ENCODE measurements at places on chromosomes 1 and 21. TPM values are rescaled to one million over a fixed set of nuclear protein-coding genes. Genes with fewer than 3 reads are reported as not detected.

DNA sequence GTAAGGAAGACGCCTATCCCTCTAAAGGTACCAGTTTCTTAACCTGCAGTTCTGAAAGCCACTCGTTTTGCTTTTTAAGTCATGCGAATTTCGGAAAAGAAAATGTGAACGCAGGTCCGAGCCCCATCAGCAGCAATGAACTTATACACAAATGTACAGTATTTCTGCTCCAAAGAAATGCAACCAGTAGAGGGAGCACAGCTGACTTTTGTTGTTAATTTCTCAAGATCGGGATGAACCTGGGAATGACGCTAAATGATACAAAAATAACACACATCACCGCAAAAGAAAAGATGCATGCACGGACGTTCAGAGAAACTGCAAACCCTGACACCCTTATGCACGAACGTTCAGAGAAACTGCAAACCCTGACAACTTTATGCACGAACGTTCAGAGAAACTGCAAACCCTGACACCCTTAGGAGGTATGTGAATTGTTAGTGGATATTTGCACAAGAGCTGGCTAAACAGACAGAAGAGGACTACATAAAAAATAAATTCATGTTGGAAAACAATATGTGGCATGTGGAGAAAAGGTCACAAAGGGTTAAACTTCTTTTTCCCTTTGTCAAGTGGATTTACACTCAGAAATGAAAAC, 3.5 kb upstream of the TIAM1 start:
- DNase-seq, result no peak

DNA sequence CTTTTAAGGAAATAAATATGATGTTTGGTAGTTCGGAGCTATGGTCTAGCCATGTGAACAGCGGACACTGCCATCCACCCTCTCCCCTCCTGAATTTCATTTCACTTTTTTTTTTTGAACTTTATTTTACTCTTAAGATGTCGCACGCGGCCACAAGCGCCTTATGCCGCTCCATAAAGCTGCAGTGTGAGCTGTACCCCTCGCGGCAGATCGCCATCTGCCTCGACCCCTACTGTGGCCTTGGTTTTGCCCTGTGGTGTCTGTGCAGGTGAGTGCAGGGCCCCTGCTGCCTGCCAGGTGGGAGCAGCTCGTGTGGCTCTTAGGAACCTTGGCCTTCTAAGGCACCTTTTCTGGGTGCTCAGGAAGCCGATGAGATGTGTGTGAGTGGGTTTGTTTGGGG, 48.1 kb downstream of the S100B start:
- no peak for DNase-seq

DNA sequence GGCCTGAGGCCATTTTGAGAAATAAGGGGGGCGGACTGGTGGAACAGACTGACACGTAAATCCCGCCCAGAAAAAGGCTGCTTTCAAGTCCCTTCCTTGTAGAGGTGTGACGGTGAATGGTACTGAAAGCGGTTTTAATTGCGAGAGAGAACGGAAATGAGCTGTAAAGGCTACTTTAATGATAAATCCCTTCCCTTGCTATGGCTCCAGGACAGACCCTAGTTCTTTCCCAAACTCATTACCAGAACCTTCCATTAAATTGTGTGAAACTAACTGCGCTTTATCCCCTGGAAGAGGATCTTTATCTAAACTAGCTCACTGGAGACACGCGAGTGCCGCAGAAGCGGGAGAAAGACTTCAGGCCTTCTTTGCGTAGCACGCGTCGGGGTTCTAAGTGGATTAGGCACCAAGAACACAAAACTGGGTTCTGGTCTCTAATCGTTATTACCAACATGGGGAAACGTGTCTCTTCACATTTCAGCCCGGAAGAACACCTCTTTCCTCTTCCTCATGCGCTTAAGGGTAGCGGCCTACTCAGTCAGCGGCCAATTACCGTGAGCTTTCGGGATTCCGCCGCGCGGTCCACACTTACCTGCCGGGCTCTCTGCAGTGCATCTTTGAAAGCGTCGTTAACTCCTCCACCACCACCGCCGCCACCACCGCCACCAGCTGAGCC, 441 bp downstream of the FUBP1 start:
- peak; percentile 89 for DNase-seq

DNA sequence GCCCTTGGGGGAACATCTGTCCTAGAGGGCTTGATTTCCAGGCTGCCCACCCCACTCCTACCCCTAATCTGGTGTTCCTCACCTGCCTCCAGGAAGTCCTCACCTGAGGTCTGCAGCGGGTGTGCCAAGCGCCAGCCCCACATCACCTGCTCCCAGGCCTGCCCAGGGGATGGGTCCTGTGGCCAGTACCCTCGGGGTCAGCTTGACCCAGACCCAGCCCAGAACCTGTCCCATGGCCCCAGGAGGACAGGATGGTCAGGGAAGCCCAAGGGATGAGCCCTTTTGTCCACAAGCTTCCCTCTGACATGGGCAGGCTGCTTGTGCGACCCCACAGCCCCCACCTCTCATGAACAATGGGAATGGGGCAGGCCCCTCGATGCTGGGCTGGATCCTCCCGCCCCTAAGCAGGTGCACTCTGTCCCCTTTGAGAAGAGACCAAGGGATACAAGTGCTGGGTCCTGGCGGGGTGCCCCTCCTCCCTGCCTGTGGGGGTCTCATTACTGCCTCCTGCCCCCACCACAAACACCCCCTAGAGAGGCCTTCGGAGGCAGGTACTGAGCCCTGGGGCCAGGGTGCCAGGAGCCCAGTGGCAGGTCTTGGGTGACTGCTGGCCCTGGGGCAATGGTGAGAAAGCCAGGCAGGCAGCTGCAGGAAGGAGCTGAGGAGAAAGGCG, 3.2 kb downstream of the MIB2 start:
- no peak for DNase-seq

- DNase-seq, result no peak
Measured at GRCh38 chr1:36098650-36099365, 10.1 kb downstream of the ADPRS start.

- no peak for DNase-seq
Measured at GRCh38 chr1:90361026-90361425, 356.1 kb downstream of the BARHL2 start.

GRCh38 chr1:205981257-205981656, 21.9 kb downstream of the RAB7B start:
- DNase-seq, result no peak

DNA sequence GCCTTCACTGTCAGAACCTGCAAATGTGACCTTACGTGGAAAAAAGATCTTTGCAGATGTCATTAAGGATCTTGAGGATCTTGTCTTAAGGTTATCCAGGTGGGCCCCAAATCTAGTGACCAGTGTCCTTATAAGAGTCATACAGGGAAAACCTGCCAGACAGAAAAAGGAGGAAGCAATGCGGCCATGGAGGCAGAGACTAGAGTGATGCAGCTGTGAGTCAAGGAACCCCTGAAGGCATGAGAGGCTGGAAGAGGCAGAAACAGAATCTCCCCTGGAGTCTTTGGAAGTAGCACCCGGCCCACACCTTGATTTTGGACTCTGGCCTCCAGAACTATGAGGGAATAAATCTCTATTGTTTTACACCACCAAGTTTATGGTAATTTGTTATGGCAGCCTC, 36.5 kb upstream of the DNASE2B start:
- no peak for DNase-seq

DNA sequence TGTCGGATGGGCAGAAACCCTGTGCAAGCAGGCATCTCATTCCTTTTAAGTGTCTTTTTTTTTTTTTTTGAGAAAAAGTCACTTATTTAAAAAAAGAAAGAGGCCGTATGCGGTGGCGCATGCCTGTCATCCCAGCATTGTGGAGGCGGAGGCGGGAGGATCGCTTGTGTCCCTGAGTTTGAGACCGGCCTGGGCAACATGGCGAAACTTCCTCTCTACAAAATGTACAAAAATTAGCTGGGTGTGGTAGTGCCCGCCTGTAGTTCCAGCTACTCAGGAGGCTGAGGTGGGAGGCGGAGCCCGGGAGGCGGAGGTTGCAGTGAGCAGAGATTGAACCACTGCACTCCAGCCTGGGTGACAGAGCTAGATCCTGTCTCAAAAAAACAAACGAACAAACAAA, 1.7 kb downstream of the GPR137B start:
- no peak for DNase-seq

DNA sequence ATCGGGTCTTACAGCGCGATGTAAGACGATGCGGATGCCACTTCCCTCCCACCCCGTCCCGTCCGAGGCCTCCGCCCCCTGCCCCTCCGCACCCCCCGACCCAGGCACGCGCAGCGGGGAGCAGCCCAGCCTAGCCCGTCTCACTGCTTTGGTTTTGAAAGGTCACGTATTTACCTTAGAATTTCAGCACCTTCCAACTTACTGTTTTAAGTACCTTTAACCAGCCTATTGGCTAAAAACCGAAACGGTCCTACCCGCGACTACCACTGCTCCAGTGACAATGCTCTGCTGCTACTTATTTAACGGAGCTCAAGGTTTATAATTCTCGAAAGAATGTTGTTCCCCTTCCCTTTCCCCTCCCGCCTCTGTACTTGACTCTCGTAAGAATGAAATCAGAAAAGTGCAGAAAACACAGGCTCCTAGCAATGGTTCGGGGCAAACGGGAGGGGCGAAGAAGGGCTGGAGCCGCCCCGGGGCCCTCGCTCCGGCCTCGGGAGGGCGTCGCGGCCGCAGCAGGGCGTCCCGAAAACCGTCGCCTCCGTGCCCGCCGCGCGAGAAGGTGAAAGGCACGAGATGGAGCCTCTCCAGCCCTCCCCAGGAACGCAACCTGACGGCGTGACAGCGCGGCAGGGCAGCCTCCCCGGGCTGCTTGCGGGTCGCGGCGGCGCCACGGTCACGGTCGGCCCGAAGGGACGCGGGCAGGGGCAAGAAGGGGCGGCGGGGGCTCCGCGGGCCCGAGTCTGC, 667 bp downstream of the TMEM50B start:
- peak; percentile 87 for DNase-seq

- no peak for DNase-seq
Measured at GRCh38 chr1:13901039-13901438, 201.1 kb downstream of the PRDM2 start.

- DNase-seq, result no peak
Measured at GRCh38 chr21:16302851-16303282, 573.1 kb downstream of the USP25 start.

GRCh38 chr1:183619781-183620180, 15.8 kb downstream of the ARPC5 start:
- DNase-seq, result no peak

GRCh38 chr1:108045460-108045859, 80.5 kb upstream of the VAV3 start:
- DNase-seq, result no peak

DNA sequence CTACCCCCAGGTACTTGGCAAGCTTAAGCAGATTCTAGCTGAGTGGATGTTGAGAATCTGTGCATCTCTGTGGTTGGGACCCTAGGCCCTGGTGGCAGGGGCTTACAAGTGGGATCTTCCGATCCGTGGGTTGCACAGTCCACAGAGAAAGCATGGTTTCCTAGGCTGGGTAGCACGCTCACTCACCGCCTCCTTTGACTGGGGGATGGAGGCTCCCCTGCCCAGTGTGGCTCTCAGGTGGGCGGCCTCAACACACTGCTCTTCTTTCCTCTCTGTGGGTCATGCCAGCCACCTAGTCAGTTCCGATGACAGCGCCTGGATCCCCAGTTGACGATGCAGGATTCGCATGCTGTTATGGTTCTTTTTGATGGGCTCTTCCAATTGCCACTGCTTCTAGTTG, 639.5 kb upstream of the ADAMTS5 start:
- DNase-seq, result no peak

DNA sequence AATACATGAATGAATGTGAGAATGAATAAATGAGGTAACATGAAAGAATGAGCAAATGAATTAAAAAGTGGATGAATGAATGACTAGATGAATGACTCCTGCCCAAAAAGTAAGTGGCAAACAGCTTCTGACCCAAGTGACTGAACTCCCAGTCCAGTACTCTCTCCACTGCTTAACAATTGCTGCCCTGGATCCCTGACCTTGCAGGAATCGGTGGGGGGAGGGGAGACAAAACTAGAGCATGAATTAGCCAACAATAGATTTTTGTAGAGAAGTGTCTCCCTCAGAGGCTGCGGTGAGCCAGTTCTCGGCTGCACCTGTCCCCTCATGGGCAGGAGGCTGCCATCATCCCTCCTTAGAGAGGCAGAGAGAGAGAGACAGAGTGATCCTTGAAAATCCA, 5.9 kb upstream of the GRIK3 start:
- DNase-seq, result no peak

DNA sequence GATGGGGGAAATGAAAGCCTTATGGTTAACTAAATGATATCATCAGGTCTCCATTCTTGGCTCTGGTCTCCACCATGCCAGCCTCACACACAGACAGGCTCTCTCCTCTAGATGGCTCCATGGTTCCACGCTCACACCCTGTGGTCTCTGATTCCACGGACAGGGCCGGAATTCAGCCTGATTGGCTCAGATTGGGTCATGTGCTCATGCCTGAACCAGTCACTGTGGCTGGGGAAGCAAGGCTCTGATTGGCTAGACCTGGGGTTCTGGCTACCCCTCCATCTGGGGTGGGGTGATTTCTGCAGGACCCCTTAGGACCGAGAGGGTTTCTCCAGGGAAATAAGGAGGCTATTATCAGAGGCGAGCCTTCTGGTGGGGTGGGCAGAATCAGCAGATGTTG, 277.0 kb downstream of the PTPRU start:
- peak; percentile 73 for DNase-seq

DNA sequence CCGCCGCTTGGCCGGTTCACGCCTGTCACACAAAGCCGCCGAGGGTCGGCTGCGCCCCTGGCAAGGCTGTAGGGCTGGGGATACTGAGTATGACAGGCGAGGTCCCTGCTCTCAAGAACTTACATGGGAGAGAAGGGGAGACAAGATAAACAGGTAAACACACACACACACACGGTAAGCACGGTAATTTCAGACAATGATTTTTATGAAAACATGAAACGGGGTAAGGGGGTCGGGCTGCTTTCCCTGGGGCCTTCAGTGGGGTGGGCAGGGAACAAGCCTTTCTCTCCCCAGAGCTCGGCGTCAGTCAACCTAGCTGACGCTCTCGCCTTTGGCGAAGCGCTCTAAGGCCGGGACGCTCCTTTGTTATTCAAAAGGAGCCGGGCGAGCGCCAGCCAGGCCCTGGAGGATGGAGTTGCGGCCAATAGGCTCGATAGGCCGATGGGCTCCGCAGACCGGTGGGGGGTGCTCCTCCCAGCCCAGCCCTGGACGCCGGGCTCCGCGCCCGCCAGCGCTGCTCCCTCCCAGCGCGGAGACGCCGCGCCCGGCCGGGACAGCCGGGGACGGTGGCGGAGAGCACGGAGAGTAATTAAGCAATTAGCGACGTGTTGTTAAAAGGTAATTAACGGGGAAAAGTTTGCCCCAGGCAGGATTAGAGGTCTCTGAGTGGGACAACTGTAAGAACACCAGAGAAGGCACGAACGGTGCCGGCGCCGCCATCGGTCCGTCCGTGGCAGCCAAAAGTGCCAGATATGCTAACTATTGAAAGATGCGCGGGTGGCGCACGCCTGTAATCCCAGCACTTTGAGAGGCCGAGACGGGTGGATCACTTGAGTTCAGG, 950 bp upstream of the INKA2 start:
- peak; percentile 90 for DNase-seq

DNA sequence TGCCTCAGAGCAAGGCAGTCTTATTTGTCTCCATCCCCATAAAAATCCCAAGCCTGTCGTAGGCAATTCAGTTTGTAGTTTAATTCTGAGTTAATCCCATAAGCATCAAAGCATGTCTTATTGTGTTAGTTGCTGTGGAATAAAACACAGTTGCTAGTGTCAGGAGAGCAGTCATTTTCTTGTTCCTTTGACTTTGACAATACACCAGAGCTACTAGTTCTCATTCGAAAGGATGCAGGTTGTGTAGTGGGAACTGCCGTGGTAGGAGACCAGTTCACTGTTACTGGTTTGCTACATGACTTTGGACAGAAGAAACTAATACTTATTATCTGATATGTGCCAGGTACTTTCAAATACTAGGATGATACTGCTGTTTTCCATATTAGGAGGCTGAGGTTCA, 23.5 kb downstream of the LRIG2 start:
- DNase-seq, result no peak

The CHIA gene
- not detected for total RNA-seq

The FCGR3B gene
- not detected for total RNA-seq

The RIPK4 gene
- 2.4 TPM for total RNA-seq

The SHISAL2A gene
- total RNA-seq, result not detected
